ELF-1 (cell line): ENCODE measurements at places on chromosomes 11 and 22.

DNA sequence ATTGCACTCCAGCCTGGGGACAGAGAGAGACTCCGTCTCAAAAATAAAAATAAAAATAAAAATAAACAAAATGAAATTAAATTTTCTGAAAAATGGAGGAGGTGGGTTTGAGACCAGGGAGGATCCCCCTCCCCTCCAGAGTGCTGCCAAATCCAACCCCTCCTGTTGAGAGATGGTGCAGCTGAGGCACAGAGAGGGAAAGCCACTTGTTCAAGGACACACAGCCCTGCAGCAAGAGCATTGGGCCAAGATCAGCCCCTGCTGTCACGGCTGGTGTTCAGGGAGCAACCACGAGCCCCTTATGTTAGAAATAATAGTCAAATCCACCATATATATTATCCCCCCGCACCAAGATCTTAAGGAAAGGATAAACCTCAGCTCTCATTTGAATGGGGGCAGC, 2.7 kb downstream of the MYO18B start:
- DNase-seq: no peak

GRCh38 chr11:102989379-102990047, 34.0 kb upstream of the MMP13 start:
- DNase-seq: no peak

GRCh38 chr22:36218648-36219193, 17.1 kb upstream of the APOL4 start:
- no peak for DNase-seq

- DNase-seq: no peak
Measured at GRCh38 chr11:74412321-74412720, 14.1 kb upstream of the PGM2L1 start.

- peak; percentile 54 for DNase-seq
Measured at GRCh38 chr11:125494974-125495725, 915 bp downstream of the FEZ1 start.

DNA sequence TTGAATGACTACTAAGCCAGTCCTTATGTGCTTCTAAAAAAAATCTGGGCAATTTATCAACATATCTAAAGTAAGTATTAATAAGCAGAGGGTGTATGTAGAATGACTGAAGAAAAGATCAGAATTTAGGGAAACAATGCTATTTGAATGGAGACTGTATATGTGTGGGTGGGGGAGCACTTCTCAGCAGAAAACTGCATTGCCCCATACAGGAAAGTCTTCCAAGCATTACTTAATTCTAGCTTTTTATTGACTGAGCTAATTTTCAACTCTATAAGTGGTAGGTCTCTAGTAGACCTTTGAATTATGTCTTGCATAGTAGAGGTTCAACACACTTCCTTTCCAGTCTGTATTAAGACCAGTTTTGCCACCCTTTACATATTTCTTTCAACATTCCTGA, 41.7 kb downstream of the CASP12 start:
- no peak for DNase-seq

GRCh38 chr11:112306230-112306629, 45.6 kb upstream of the PLET1 start:
- DNase-seq: no peak
